ENCODE measurements at places on chromosomes 2 and 18.

DNA sequence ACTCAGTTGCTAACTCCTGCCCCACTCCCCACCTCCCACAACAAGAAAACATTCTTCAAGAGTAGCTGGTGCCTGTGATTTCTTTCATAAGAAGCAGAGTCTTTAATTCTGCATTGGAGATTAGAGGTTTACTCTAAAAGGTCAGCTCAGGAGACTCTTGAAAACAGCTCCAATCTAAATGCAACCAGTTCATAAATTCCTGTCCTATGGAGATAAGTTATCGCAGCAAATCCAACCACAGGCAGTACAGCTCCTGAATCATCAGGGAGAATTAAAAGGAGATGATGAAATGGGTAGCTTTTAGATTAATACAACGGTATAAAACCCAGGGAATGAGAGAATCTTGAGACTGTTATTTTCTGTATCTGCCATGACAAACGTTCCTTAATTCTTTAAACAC, 130.7 kb downstream of the SOCS6 start:
- no peak for DNase-seq

- DNase-seq: peak; percentile 91
Observed at GRCh38 chr18:9380621-9381395, 46.2 kb downstream of the TWSG1 start.

DNA sequence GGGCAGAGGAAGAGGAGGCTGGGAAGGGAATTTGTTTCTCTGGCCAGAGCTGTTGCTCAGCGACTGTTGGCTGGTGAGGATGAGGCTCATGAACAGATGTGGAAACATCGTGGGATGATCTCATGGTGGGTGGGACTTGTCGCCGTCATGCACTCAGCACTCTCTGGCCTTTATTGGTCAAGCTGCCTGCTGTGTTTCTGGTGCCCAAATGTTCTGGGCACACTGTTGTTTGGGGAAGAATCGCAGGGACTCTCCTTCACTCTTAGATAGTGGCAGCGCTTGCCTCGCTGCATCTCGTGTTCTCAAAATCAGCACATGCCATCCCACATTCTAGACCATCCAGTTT, 145.6 kb downstream of the AGAP1 start:
- DNase-seq: peak; percentile 98

DNA sequence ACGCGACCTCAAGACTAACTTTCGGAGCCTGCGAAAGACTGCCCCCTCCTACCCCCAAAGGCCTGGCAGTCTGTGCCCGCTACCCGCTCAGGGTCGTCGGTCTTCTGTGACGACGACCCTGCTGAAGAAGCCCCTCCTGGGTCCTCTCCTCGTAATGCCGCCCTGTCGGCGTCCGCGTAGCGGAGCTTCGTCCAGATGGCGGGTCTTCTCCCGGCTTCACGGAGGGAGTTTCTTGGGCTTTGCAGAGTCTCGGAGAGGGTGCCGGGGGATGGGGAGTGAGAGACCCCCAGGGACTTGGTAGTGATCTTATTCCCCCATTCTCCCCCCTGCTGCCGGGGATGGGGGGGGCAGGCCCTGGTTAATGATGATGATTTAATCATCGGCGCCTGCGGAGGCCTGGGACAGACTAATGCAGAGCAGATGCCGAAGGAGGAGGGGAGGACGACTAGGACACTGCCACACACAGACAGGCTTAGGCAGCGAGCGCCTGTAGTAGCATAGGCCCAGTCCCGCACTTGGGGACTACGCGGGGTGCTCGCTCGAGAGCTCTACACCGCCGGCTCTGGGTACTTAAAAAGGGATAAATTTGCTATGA, 528 bp upstream of the PCGF1 start:
- DNase-seq: peak; percentile 61

DNA sequence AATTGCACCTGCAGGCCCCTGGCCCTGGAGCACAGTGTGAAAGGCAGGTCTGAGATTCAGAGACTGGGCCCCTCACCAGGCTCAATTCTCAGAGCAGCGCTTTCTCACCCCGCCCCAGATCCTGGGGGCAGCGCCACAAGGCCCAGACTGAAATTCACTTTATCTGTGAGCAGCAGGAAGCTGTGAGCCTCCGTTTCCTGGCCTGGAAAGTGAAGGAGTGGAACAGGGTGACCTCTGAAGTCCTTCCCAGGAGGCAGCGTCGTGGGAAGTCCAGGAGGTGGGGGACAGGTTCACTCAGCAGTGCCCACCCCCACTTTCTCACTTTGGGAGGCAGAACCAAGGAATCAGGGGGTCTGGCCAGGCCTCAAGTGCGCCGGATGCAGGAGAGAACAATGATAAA, 235.4 kb downstream of the NDUFA10 start:
- no peak for DNase-seq

- DNase-seq: no peak
Observed at GRCh38 chr2:102639429-102639828, 20.1 kb downstream of the SLC9A2 start.

All from muscle of leg (tissue), 16 donors.